ENCODE measurements at places on chromosomes 12 and 14. TPM values are rescaled to one million over a fixed set of nuclear protein-coding genes. Genes with fewer than 3 reads are reported as not detected.

GRCh38 chr14:94746131-94746530 lies 23.8 kb downstream of the GSC start:
- H3K36me3 ChIP-seq = no peaks in the 10 kb centered on the region
- DNase-seq = no peak
- H3K4me1 ChIP-seq = no peaks in the 10 kb centered on the region

GRCh38 chr12:65450625-65451024 lies 172.1 kb downstream of the MSRB3 start:
- H3K4me1 ChIP-seq = no peaks in the 10 kb centered on the region
- H3K4me3 ChIP-seq = no peak overlapping the region
- DNase-seq = no peak

- peak overlapping the region; percentile 94 for H3K4me3 ChIP-seq
- peaks cover 3% of the 10 kb centered on the region for H3K36me3 ChIP-seq
- DNase-seq = no peak
- no peaks in the 10 kb centered on the region for H3K27me3 ChIP-seq
Observed at GRCh38 chr12:12612358-12612757, 682 bp downstream of the CREBL2 start.

The VDR gene
- 0.70 TPM for total RNA-seq

- no peaks in the 10 kb centered on the region for H3K36me3 ChIP-seq
- peak overlapping the region; percentile 63 for H3K4me3 ChIP-seq
- H3K27me3 ChIP-seq = peaks cover 42% of the 10 kb centered on the region
- DNase-seq = no peak
Observed at GRCh38 chr12:54549774-54550451, 512 bp downstream of the PDE1B start.

The PTHLH gene
- 0.35 TPM for total RNA-seq

DNA sequence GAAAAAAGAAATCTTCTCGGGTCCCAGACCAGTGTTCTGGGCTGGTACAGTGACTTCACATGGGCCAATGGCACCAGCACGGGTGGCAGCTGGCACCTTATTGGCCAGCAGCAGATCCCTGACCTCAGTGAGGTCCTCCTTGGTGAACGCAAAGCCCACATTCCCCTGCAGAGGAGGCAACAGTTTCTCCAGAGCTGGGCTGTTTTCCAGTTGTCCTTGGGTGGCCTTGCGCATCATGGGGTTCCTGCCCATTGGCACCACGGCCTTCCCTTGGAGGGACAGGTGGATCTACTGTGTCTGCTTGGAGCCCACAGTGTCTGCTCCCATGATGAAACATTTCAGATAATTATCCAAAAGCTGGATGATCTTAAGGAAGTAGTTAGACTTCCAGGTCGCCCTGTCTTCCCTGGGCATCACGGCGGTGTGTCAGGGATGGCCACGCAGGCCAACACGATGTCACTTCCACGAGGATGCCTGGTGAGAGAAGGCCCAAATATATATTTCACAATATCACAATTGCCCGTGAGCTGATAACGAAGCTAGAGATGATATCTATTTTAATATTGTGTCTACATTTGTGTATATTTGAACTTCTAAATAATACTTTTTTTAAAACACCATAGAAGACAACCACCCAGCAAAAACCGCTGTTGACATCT lies 15.8 kb downstream of the NFKBIA start:
- DNase-seq = no peak
- no peaks in the 10 kb centered on the region for H3K36me3 ChIP-seq
- H3K4me3 ChIP-seq = no peak overlapping the region
- no peaks in the 10 kb centered on the region for H3K27me3 ChIP-seq

- H3K4me1 ChIP-seq = no peaks in the 10 kb centered on the region
- no peak overlapping the region for H3K4me3 ChIP-seq
- H3K36me3 ChIP-seq = no peaks in the 10 kb centered on the region
- no peak for DNase-seq
- H3K27me3 ChIP-seq = peaks cover 13% of the 10 kb centered on the region
Observed at GRCh38 chr12:132466241-132467201, 23.4 kb upstream of the FBRSL1 start.

GRCh38 chr14:23209651-23210423 lies 26.4 kb upstream of the SLC7A8 start:
- H3K27ac ChIP-seq = no peak overlapping the region
- no peak overlapping the region for H3K4me3 ChIP-seq
- H3K36me3 ChIP-seq = peaks cover 3% of the 10 kb centered on the region
- no peak for DNase-seq

DNA sequence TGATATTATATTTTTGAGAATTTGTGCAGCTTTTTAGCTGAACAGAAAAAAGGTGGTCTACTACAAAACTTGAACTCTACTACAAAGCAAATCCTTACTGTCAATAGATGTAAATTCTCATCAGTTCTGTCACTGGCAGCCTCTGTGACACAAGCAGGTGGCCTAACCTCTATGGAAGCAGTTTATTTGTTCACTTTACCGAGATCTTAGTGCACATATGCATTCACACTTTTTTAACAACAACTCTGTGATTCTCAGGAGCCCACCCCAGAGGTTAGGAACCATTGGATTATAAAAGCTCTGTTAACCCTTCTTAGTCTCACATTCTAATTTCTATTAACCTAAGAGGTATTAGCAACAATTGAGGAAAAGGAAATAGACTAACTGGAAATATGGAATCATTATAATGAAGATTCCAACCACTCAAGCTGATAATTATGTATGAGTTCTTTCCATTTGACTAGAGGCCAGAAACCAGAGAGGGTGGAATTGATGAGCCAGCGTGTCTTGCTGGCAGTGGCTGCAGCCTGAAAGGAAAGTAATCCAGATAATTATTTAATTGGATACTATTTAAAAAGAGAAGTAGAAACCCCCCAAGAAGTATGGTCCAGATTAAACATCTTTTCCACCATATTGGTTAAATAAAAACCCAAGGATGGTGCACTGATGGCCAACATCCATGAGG lies 451.1 kb downstream of the TMEM117 start:
- H3K4me3 ChIP-seq = no peak overlapping the region
- H3K4me1 ChIP-seq = no peaks in the 10 kb centered on the region
- no peak for DNase-seq
- H3K36me3 ChIP-seq = no peaks in the 10 kb centered on the region
- H3K27ac ChIP-seq = no peak overlapping the region

DNA sequence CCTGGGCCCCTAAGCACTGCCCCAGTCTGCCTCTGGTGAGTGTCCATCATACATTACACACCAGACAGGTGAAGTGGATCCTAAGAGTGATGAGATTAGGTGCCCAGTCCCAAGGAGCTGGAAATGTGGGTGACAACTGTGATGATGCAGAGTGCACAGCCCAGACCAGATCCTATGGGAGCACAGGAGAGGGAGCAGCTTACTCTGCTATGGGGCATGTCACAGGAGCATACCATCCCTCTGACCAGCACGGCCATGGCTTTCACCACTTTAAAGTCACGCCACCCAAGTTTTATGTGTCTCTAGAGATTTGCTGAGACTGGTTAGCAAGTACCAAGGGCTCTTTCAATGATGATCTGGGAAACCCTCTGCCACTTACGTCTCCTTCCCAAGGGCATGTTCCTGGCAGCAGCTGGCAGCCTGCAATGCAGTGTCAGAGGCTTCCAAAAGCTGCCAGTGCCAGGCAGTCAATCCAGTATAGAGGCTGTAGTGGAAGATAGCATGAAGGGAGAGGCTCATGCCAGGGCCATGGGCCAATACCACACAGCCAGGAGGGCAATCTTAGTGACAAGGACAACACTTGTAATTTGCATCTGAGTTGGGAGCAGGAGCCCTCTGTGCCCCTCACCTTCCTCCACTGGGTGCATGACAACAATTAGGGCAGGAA lies 40.2 kb downstream of the STAB2 start:
- H3K4me1 ChIP-seq = no peaks in the 10 kb centered on the region
- H3K27ac ChIP-seq = no peak overlapping the region
- no peaks in the 10 kb centered on the region for H3K27me3 ChIP-seq

- peak overlapping the region; percentile 37 for H3K4me3 ChIP-seq
- H3K27me3 ChIP-seq = no peaks in the 10 kb centered on the region
- H3K36me3 ChIP-seq = peaks cover 8% of the 10 kb centered on the region
- peak overlapping the region; percentile 48 for H3K27ac ChIP-seq
- peaks cover 2% of the 10 kb centered on the region for H3K4me1 ChIP-seq
- DNase-seq = peak; percentile 59
Observed at GRCh38 chr14:68449561-68450181, 343.2 kb downstream of the ZFP36L1 start.

All from H9 (cell line).